Uterus (tissue), 4 donors: ENCODE measurements at places on chromosomes 3 and 15.

DNA sequence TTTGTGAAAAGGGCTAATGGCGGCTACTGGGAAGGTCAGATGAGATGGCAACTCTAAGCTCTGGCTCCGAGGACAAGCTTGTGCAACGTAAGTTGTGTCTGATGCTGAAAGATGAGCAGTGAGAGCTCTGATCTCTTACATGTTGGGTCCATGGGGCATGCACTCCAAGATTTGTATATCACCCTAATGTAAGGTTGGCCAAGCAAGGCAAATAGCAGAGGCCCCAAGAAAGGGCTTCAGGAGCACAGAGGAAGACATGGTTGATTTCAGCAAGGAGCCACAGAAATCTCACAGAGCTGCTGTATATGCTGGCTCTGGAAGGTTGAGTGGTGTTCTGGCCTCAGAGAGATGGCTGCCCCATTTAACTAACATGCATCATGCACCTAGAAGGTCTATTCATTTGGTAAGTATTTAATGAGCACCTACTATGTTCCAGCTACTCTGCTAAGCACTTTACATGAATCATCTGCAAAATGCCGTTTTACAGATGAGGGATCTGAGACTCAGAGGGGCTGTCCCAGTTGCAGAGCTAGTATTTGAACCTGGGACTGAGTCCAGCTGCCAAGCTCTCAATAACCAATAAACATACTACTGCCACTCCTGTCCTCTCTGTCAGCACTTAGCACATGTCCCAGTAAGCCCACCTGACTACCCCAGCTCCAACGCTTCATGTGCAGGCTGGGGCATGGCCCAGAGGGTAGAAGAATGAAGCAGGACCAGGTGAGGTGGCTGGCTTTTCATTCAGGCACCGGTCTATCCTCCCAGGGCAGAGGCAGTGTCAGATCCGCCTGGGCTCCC is 27.8 kb upstream of the ATP2B2 start:
- no peak for DNase-seq

DNA sequence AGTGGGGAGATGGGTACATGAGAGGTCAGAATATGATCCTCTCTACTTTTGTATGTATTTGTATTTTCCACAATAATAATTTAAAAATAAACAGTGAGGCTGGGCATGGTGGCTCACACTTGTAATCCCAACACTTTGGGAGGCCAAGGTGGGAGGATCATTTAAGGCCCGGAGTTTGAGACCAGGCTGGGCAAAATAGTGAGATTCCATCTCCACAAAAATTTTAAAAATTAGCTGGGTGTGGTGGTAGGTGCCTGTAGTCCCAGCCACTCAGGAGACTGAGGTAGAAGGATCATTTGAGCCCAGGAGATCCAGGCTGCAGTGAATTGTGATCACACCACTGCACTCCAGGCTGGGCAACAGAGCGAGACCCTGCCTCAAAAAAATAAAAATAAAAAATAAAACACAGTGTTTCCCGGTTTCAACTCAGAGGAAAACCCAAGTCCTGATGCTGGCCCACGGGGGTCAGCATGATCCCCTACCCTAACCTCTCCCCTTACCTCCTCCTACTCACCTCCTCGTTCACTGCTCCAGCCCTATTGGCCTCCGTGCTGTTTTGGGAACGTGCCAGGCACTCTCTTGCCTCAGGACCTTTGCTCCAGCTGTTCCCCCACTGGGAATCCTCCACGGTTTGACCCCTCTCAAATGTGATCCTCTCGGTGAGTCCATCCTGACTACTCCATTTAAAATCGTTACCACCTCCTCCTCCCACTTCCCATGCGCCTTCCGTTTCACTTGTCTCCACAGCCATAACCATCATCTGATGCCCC is 2.9 kb upstream of the KLHL40 start:
- no peak for DNase-seq

DNA sequence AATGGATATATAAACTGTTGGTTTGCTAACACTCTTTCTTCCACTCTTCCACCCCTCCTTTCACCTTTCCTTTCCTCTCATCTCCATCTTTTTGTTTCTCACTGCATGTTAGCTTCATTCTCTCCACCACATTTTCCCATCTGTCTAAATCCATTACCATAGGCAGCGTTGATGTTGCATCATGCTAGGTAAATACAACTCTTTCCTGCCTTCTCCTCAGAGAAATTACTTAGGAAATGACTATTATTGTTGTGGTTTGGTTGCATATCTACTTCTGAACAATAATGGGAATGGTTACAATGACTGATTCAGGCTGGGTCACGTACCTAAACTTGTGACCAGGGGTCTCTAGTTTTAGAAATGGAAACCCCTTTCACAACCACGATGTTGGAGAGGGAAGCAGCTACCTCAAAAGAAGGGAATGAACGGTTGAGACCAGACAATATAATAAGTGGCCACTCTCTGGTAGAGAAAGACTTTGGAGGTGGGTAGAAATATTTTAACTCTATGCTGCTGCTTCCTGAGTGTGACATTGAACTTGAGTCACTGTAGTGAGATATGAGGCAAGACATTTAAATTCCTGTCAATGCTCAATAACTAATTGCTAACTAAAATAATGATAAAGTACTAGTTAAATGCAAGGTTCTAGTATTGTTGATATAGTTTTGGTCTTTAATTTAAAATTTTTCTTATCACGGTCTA is 314.1 kb upstream of the TGFBR2 start:
- no peak for DNase-seq

- DNase-seq: no peak
Measured at GRCh38 chr15:68330901-68331300, 53.4 kb downstream of the FEM1B start.

DNA sequence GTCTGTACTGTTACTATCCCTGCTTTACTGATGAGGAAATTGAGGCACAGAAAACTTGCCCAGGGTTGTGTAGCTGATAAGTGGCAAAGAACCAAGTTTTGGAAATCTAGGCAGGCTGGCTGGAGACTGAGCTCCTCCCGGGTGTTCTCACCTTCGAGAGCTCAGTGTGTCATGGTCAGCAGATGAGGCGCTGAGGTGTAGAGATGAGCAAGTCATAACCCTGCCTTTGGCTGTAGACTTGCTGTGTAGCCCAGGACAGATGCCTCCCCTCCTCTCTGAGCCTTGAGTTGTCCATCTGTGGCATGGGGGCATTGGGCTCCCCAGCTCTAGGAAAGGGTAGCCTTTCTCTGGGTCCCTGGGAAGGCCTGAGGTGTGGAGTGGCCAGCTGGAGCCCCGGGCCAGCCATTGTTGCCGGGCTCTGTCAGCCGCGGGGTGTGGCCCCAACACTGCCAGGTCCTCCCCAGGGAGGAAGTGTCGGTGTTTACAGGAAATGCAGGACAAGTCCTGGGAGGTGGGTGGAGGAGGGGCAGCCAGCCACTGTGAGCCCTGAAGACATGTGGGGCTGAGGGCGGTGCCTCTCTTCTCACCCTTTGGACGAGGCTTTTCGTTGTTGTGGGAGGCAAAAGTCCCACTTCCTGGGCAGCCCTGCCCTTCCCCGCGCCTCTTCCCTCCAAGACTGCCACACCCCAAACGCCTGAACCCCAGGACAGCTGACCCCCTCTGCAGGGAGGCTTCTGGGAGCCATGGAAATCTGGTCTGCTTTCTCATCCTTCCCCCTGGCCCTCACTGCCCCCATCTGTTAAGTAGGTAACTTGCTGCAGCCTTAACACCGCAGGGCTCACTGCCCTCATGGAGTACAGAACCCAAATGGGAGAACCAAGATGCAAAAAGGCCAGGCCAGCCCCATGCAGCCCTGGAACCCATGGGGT is 29.1 kb downstream of the FGD5 start:
- DNase-seq: no peak

DNA sequence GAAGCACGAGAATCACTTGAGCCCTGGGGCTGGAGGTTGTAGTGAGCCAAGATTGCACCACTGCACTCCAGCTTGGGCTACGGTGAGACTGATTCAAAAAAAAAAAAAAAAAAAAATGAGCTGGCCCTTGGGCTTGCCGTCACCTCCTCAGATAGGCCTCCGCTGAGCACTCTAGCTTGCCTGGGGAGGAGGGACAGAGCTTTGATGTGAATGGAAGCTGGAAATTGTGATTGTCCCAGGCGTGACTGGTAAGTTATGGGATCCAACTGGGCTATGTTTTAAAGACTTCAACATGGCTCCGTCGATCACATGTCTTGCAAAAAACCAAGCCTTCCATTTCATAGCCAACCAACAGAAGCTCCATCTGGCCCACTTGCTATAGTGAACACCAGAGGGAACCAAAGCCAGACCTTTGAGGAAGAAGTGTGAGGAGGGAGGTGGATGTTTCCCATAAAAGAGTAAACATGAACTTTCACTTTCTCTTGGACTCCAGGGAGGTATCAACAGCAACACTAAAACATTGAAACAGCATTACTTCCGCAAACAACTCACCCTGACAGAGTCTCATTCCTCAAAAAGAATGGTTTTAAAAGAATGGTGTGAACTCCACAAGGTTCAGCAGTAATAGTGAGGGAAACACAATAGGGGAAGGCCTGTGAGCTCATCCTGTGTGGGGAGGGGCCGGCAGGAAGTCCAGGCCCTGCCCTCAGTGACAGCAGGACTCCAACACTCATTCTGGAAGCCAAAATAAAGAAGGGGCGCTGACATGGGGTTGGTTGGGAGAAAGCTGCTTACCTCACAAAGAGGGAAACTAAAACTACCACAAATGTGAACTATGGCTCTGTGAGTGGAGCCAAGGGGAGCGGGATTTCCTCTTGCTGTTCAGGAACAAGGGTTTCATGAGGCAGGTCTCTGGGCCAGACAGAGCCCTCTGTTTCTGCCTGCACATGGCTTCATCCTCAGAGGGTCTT is 59.2 kb upstream of the IL12A start:
- no peak for DNase-seq
